ENCODE measurements at places on chromosomes 2 and 18. TPM values are rescaled to one million over a fixed set of nuclear protein-coding genes. Genes with fewer than 3 reads are reported as not detected.

Gene SCYGR3
- total RNA-seq = not detected

Gene SPC25
- 59.7 TPM for total RNA-seq

Gene KIF3C
- 16.9 TPM for total RNA-seq

Gene POTEC
- 2.9 TPM for total RNA-seq

Gene IFIH1
- total RNA-seq = 10.6 TPM
